T-helper 17 cell (primary cell): ENCODE measurements at places on chromosomes 3 and 15. TPM values are rescaled to one million over a fixed set of nuclear protein-coding genes. Genes with fewer than 3 reads are reported as not detected.

- no peak for DNase-seq
These were observed 359.5 kb upstream of the CBLB start for GRCh38 chr3:106228271-106228670.

GRCh38 chr3:81270603-81271379 is 490.7 kb downstream of the GBE1 start:
- no peak for DNase-seq

DNA sequence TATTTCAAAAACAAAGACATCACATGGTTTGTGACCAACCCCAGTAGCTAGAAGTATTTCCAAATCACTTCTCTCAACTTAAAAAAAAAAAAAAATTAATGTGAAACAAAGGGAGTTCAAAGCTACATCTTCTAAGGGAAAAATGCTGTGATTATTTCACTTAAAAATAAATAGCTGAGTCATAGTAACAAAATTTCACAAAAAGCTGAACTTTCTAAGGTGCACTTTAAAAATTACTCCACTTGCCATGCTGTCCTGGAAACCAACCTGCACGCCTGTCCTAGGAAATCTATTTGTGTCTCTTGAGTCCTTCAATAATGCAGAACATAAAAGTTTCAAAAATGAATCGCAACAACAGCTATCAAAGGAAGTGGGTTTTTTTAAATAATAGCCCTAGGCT is 1.8 kb downstream of the ACAP2 start:
- DNase-seq, result no peak

- DNase-seq, result no peak
These were observed 396.2 kb upstream of the CDIN1 start for GRCh38 chr15:36183201-36183600.

- no peak for DNase-seq
These were observed 151.3 kb downstream of the XXYLT1 start for GRCh38 chr3:195119461-195120266.

DNA sequence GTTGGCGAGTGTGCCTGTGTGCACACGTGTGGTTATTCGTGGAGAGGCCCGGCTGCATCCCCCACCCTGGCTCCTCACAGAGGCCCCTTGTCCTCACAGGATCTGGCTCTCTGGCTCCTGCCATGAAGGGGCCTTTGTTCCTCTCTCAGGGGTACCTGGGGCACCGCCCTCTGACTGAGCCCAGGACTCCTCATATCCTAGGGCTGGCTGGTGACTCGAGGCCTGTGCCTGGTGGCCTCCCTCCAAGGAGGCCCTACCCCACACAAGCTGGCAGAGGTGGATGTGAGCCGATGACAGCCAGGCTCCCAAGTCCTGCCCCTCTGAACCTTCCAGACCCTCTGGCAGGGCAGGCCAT is 10.0 kb downstream of the PRKCD start:
- no peak for DNase-seq

GRCh38 chr3:170180079-170180907 is 1.2 kb downstream of the PHC3 start:
- DNase-seq, result no peak

DNA sequence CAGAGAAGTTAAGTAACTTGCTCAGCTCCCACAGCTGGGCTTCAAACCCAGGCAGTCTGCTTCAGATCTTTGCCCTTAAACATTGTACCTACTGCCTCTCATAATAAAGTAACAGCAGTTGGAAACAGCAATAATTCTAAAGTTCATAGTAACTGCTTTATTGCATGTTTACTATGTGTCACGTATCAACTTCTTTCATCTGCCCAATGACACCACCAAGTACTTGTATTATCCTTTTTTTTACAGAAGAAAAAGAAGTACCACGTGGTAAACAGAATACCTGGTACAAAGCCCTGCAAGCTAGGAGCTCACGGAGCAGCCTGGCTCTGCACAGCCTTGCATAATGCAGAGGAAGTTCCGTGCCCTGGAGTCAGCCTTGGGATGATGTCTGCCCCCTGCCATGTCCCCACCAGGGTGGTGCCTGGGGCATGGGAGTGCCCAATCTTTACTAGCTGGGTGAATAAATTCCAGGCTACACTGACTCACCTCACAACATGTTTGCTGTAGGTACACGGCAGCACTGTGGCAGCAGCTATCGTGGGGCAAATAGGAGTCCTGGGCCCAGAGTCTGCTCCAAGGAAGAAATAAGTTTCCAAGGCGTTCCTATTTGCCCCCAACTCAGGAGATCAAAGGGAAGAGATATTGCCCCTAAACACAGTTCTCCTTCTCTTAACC is 77.2 kb downstream of the LDHAL6B start:
- no peak for DNase-seq

DNA sequence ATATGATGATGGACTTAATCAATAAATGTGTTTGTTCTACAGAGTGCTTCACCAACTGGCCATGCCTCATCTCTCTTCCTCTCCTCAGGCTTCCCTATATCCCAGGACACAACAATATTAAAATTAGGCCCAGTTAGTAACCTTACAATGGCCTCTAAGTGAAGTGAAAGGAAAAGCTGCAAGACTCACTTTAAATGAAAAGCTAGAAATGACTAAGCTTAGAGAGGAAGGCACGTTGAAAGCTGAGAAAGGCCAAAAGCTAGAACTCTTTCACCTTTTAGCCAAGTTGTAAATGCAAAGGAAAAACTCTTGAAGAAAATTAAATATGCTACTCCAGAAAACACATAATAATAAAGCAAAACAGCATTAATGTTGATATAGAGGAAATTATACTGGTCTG is 1010.3 kb downstream of the NAALADL2 start:
- no peak for DNase-seq

DNA sequence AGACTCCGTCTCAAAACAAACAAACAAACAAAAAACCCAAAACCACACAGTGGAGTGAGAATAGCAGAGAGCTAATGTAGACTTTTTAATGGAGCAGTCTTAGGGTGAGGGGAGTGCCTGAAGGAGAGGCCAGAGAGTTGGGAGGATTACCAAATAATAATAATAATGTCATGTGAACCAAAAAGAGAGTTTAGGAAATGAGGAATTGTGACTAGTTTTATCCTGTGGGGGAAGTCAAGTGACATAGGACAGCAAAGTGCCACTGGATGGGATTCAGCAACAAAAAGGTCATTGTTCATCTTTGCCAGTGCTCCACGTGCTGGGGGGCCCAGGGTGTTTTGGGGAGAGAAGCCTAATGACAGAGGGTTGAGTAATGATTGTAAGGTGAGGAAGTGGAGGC is 12.9 kb downstream of the GPR87 start:
- DNase-seq, result no peak

DNA sequence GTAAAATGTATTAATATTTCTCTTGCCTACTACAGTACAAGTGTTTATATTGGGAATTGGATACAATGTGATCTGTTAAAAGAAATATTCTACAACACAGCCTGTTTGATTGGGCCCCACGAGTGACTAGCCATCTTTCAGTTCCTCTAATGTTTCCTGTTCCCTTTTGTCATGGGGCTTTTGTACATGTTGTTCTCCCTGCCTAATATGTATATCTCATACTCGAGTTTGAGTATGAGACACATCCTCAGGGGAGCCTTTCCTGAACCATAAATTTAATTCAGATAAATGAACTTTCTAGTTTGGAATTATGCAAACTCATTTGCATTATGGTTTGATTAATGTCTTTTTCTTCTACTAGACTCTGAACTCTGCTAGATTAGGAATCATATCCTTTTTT is 65.5 kb downstream of the MEF2A start:
- DNase-seq, result no peak

- DNase-seq, result no peak
These were observed 40.6 kb downstream of the FOXB1 start for GRCh38 chr15:60044636-60045270.

- DNase-seq, result no peak
These were observed 90.7 kb downstream of the IGF2BP2 start for GRCh38 chr3:185733980-185734724.

DNA sequence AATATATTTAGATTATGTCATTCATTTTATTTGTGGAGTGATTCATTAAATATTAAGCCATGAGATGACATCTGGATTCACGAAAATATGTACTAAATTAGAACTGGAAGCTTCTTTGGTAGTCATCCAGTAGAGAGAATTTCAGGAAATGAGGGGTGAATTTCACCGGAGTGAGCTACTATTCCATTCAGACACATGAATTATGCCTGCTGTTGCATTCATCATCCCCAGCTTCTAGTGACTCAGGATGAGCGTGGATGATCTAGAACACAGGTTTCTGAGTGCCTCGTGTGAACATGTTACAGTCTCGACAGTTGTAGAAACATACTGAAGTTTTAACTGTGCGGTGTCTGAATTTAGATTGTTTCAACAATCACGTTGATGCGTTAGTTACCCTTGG is 42.9 kb upstream of the GABRG3 start:
- DNase-seq, result no peak

- no peak for DNase-seq
These were observed 8.5 kb downstream of the ITPKA start for GRCh38 chr15:41501931-41502794.

DNA sequence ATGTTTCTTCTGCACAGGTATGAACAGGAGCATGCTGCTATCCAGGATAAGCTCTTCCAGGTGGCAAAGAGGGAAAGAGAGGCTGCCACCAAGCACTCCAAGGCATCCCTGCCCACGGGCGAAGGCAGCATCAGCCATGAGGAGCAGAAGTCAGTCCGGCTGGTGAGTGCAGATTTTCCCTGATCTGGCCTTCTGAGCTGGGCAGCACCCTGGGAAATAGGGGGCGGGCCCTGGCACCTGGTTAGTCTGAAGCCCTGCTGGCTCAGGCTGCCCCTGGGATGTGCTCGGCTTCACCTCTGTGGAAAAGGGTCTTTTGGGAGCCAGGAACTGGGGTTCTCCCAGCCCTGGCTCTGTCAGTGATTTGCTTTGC is 29.0 kb downstream of the CHCHD6 start:
- no peak for DNase-seq

DNA sequence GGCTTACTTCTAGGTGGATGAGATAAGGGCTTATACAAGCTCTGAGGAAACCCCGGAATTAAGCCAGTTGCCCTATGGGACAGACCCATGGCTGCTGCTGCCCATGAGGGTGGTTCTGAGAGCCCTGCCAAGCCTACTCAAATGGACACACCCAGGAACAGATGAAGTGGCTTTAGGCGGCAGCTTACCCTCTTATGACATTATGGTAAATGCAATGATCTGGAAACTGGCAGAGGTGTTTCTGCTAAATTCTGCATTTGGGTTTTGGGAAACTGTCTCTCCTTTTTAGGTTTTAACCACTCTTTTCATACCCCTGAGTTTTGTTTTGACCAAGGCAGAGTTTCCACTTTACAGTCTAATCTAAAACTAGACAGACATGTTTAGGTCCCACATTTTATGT is 9.0 kb upstream of the ZBED2 start:
- no peak for DNase-seq

GRCh38 chr3:30098653-30099455 is 507.5 kb upstream of the TGFBR2 start:
- DNase-seq, result no peak

- DNase-seq, result no peak
These were observed 141.4 kb downstream of the ADAMTS17 start for GRCh38 chr15:100200287-100200880.

GRCh38 chr3:150786791-150787190 is 23.8 kb upstream of the SIAH2 start:
- DNase-seq, result no peak

GRCh38 chr3:35393901-35394799 is 245.2 kb upstream of the ARPP21 start:
- no peak for DNase-seq

DNA sequence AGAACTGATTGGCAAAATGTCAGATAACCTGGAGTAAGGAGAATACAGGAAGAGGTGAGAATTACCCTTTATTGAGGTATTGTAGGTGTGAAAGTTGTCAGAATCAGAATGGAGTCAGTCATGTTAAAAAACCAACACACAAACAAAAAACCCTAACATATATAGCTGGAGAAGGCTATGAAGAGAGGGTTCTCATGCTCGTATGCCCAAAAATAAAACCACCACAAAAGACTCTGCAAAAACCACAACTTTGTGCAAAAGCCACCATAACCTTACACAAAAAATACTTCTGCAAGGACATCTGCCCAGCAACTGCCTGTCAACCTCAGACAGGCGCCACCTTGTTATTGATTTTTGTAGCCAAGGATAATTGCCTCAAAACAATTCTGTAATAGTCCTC is 136.0 kb downstream of the CD47 start:
- no peak for DNase-seq

GRCh38 chr3:144429719-144430121 is 458.1 kb downstream of the DIPK2A start:
- no peak for DNase-seq

DNA sequence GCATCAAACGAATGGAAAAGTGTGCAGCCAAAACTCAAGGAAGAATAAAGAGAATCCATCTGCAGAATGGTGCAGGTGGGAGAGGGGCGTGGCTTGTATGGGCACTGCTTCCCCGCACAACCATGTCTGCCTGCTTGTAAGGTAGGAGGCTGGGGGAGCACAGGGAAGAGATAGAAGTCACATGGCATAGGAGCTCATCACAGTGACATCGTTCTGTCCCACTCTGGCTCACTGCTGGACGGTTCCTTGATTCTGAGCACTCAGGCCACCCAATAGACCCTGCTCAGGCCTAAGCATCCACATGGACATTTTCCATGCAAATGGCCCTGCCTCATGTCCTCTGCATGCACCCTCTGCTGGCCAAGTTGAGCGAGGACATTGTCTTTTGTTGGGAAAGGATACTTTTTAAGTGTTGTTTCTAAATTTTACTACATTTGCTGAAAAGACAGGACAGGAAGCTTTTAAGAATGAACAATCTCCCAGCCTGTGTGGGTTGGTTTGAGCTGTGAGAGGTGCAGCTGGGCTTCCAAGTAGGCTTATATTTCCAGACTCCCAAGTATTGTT is 3.1 kb downstream of the MYLK start:
- DNase-seq, result no peak

GRCh38 chr3:23067116-23067515 is 136.0 kb upstream of the UBE2E2 start:
- DNase-seq, result no peak

DNA sequence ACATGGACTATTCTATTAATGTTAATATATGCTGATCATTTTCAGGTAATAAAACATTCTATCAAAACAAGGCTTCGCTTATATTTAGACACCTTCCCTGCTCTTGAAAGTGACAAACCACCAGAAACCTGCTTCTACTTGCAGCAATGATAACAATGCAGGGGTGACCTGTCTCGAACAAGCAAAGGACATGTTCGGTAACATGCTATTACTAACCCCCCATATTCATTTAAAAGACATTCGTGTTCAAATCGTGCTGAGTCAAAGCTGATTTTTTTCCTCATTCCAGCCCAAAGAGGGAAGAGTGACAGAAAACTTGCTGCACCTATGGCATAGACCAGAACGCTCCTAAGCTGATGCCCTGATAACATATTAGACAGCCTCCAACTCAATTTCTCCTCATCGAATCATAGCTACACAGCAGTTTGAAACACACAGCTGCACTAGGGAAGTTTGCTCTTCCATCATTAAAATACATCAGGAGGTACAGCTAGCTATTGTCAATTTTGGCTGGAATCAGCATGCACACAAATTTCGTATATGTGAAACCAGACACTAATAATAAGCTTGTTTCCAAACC is 341.5 kb downstream of the FOXP1 start:
- no peak for DNase-seq

RUVBL1 gene
- total RNA-seq, result 21.3 TPM

GOLGA6L4 gene
- total RNA-seq, result 4.1 TPM

THAP10 gene
- 1.1 TPM for total RNA-seq

IGSF10 gene
- total RNA-seq, result 0.22 TPM

PLSCR5 gene
- total RNA-seq, result not detected

SHQ1 gene
- 15.4 TPM for total RNA-seq

FAM81A gene
- not detected for total RNA-seq

TTC21A gene
- total RNA-seq, result 12.3 TPM

HYAL1 gene
- total RNA-seq, result 0.44 TPM

MYL3 gene
- not detected for total RNA-seq

GPR160 gene
- total RNA-seq, result 4.5 TPM

ABTB1 gene
- total RNA-seq, result 88.6 TPM

MED12L gene
- total RNA-seq, result 1.8 TPM

DPPA2 gene
- total RNA-seq, result not detected
